ELF-1 (cell line): ENCODE measurements at places on chromosomes 11 and 22.

GRCh38 chr11:112412383-112412782, 151.7 kb upstream of the PLET1 start:
- no peak for DNase-seq

GRCh38 chr11:67079065-67079705, 22.5 kb downstream of the RHOD start:
- DNase-seq: peak; percentile 45

DNA sequence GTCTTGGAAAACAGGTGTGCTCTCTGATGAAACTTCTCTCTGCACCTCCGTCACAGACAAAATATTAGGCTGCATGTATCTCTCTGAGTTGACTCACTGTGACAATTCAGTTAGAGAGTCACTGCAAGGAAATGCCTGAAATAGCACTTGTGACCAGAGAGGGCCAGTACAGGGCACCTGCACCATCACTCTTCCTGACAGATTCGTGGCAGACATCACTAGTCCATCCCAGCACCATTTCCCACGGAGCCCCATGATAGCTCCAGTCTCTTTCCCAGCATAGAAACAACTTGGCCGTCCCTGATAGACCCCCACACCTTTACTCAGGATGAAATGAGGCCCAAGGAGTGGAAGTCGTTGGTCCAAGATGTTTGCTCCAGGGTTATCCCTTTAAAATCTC, 73.3 kb upstream of the ISX start:
- no peak for DNase-seq

DNA sequence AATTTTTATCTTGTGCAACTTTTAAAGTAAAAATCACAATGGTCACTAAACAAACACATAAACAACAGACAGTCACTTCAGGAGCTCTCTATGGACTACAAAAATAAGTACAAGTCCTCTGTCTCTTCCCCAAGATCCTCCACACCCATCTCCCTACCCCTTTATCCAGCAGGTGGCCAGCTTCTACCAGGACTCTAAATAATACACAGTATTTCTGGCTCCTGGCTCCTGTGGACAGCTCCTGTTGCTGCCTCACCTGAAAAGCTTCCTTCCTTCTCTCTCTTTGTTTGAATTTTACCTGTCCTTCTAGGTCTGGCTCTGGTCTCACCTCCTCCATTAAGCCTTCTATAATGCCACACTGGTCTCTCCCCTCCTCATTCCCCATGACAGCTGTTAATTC, 86.1 kb downstream of the CLPB start:
- no peak for DNase-seq

GRCh38 chr11:133163463-133164419, 368.6 kb downstream of the OPCML start:
- peak; percentile 70 for DNase-seq

DNA sequence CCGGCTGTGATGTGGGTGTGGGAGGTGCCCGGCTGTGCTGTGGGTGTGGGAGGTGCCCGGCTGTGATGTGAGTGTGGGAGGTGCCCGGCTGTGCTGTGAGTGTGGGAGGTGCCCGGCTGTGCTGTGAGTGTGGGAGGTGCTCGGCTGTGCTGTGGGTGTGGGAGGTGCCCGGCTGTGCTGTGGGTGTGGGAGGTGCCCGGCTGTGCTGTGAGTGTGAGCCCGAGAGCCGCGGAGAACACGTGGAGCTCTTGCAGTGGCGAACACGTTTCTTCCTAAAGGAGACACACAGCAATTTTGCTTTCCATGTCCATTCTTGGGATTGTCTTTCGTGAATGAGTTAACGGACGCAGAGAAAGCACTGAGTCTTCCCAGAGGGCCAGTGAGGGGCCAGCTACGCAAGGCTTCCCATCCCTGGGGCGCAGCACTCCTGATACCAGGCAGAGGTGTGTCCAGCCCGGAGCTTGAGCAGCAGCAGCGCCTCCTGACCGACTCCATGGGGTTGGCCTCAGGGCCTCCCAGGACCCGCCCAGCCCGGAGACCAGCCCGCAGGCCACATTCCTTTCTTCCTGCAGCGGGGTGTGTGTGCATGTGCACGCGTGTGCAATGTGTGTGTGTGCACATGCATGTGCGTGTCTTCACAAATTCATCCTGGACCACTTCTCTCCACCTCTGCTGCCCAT, 245.0 kb upstream of the B3GAT1 start:
- DNase-seq: peak; percentile 50

DNA sequence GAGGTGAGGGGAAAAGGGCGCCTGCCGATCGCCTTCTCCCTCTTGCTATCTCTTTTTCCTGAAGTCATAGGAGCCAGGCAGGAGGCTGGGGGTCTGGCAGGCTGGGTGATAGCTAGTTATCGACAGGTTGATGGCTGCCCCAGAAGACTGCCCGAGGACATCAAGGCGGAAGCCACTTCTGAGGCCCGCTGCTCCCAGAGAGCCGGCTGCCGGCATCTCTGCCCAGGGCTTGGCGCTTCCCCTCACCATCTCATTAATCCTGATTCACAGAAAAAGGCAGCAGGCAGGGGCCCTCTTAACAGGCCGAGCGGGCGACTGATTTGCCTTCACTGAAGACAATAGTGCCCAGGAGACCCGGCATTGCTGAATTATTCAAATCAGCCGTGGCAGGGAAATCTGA, 124.2 kb downstream of the MIAT start:
- peak; percentile 67 for DNase-seq
